ENCODE measurements at places on chromosomes 2 and 18.

DNA sequence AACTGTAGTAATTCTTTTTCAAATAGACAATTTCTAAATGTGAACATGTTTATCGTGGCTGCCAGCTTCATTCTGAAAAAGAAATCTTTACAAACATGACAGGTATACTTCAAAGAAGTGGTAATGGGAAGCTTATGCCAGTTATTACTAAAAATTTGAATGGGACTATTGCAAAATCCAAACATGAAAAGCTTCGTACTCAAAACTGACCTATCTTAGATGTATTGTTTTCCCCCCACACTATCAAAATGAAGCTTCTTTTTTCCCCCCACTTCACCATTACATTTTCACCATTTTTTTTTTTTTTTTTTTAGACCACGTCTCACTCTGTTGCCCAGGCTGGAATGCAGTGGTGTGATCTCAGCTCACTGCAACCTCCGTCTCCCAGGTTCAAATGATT lies 50.4 kb upstream of the SERTAD2 start:
- no peak for DNase-seq

DNA sequence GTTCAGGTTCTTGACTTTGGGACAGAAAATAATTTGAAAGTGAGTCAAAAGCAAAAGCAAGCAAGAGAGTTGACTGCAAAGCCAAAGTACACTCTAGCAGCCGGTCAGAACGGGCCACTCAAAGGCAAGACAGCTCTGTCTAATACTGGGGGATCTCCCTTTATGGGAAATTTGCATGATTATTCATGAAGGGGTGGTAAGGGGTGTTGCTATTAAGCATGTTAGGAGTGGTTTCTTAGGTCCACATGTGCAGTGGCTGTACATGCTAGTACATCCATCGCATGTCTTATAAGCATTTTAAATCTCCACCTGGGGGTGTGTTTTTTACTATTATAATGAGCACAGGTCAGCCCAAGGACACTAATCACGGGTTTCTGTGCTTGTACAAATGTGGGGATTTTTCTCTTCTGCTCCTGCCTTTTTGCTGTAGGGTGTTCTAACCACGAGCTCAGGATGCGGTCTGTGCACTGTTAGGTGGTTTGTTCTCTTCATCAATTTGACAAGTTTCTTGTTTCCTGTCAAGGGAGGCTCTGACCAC lies 60.2 kb upstream of the SPP2 start:
- DNase-seq, result no peak

GRCh38 chr2:121342751-121343150 lies 57.7 kb upstream of the TFCP2L1 start:
- DNase-seq, result no peak

- no peak for DNase-seq
Observed at GRCh38 chr2:38433607-38433975, 56.5 kb upstream of the ATL2 start.

DNA sequence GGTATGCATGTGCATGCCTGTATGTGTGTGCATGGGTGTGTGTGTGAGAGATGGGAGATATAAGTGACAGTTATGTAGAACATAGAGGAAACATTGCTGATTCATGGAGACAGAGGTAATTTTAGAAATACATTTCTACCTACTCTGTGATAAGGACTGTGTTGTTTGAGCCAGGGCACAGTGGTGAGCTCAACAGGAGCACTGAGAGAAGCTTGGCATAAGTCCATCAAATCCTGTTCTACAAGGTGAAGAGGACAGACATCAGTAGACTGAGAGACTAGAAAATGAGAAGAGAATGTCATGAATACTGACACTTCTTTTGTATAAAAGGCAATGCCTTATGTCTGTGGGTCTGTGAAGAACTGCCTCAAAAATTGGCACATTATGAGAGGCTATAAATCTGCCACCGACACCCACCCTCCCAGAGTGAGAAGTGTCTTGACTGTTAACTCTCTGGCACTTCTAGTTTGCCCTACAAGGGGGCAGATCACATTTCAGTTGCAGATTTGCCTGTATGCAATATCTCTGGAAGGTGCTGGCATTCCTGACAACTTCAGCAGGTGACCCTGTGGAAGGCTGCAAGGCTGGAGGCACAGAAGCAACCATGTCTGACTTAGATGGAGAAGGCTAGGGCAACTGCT lies 962.3 kb upstream of the NRXN1 start:
- no peak for DNase-seq

DNA sequence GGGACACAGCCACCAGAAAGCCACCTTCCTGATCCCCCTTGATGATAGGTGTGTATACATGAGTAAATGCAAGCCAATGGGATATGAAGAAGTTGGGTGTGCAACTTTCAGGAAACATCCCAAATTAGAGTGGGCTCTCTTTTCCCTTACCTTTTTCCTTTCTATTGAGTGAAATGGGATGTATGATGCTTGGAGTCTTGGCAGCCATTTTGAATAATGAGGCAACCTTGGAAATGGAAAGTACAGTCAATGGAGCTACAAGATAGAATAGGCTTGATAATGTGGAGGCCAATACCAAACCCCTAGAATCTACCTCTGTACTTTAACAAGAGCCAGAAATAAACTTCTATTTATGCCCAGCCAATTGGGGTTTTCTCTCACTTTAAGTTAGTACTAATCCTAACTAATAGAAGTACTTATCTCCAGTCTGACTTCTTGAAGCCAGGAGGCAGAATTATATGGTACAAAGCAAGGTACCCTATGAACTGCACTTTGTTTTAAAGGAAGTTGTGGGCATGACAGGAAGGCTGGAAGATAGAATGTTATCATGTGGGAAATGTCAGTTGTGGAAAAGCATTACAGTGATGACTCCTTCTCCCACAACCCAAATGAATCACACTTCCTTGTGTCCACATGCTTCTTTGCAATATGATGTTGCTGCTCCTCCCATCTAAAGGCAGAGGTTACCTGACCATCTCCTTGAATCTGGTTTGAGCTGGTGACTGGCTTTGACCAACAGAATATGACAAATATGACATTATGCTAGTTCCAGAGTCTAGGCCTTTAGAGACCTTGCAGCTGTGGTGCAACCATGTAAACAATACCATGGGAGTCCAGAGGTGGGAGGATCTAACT lies 12.9 kb upstream of the NABP1 start:
- no peak for DNase-seq

- no peak for DNase-seq
Observed at GRCh38 chr2:39265315-39265714, 21.5 kb upstream of the CDKL4 start.

DNA sequence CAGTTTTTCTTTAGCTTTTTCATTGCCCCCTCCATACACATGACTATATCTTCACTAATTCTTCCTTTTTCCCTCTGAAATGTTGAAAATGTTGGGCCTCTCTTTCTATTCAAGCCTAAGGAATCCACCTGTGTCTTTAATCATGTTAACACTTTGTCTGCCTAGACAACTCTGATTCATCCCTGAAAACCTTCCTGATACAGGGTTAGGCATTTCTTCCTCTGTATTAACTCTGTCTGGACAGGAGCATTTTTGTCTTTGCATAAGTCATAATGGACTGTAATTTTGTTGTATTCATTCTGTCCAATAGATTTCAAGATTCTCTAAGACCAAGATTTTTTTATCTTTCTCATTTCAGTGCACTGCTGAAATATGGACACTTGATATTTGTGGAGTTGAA lies 297.3 kb downstream of the IKZF2 start:
- DNase-seq, result no peak

- no peak for DNase-seq
Observed at GRCh38 chr2:30232801-30233130, 1.4 kb downstream of the LBH start.

GRCh38 chr18:9828506-9829396 lies 57.0 kb upstream of the TXNDC2 start:
- no peak for DNase-seq

DNA sequence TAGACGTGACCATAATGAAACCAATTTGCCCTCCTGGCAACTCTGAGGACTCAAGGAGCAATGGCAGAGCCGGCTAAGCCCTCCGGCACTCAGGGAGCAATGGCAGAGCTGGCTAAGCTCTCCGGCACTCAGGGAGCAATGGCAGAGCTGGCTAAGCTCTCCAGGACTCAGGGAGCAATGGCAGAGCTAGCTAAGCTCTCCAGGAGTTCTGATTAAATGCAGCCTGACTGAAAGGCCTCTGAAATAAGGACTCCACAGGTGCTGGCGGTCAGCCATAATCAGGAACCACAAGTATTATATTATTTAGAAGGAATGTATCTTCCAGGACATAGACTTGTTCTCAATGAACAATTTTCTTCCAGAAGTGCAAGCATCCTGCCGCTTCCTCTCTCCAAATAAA lies 65.2 kb downstream of the C2orf76 start:
- DNase-seq, result peak; percentile 30

DNA sequence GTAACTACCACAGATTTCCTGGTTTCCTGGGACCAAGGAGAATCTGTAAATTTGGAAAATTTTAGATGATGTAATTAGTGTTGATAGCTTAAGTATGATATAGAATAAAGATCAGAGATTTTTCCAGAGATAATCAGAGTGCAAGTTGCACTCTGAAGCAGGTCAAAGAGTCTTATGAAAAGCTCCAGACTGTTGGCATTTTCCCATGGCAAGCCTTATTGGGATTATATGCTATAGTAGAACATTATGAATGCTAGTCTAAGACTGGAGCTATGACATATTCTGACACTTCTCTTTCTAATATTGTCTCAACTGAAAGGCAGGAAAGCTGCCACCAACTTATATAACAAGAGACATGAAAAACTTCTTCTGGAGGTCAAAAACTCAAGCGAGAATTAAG lies 1638.3 kb upstream of the LRRTM1 start:
- no peak for DNase-seq

DNA sequence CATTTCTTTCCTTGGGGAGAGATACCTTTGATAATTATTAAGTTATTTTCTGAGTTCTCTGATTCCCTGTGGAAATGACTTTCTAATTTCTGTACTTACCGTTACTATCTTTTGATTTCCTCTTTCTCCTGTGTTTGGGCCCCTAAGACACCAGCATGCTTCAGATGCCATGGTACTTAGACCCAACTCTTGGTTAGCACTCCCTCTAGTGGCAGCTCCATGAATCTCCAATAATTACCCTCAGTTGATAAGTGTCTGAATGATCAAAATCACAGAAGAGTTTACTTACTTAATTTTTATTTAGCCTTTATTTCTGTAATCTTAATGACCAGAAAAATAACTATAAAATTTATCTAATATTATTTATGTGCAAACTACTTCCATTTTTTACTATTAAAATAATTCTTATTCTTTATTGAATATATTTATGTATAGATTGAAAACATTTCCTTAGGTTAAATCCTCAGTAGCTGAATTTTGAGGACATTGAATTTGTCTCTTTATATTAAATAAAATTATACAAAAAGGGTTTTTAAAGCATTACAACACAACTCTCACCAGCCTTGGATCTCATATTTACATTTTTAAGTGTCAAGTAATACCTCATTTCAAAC lies 300.4 kb downstream of the KCNS3 start:
- DNase-seq, result peak; percentile 65

DNA sequence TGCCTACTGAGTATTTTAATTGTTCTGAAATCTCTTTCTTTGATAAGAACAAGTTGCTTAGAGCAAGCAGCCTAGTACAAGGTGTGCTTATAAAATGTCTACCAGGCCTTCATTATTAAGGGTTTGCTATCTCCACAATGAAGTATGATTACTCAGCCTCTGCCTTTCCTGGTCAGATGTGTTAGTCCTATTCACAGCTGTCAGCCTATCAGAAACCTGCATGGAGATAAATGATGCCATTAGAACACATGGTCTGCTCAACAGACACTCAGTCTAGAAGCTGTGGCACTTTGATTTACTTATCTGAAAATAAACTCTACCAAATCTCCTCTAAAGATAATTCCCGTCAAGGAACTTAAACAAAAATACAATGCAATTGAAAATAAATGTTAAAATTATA lies 448.7 kb downstream of the ERBB4 start:
- no peak for DNase-seq

- DNase-seq, result no peak
Observed at GRCh38 chr2:42796427-42797248, 4.3 kb upstream of the HAAO start.

- DNase-seq, result no peak
Observed at GRCh38 chr2:15689654-15690053, 98.0 kb downstream of the DDX1 start.

DNA sequence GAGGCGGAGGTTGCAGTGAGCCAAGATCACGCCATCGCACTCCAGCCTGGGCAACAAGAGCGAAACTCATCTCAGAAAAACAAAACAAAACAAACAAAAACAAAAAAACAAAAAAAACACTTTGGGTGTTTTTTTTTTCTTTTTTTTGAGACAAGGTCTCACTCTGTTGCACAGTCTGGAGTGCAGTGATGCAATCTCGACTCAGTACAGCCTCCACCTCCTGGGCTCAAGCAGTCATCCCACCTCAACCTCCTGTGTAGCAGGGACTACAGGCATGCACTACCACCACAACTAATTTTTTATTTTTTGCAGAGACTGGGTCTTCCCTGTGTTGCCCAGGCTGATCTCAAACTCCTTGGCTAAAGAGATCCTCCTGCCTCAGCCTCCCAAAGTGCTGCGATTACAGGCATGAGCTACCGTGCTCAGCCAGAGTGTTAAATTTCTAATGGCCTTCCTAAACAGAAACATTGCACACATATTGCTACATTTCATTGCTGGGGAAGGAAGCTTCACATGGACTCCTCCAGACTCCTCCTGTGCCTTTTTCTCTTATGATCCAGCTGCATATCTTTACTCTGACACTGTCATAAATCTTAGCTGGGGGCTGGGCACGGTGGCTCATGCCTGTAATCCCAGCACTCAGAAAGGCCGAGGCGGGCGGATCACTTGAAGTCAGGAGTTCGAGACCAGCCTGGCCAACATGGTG lies 19.7 kb downstream of the STARD7 start:
- no peak for DNase-seq

DNA sequence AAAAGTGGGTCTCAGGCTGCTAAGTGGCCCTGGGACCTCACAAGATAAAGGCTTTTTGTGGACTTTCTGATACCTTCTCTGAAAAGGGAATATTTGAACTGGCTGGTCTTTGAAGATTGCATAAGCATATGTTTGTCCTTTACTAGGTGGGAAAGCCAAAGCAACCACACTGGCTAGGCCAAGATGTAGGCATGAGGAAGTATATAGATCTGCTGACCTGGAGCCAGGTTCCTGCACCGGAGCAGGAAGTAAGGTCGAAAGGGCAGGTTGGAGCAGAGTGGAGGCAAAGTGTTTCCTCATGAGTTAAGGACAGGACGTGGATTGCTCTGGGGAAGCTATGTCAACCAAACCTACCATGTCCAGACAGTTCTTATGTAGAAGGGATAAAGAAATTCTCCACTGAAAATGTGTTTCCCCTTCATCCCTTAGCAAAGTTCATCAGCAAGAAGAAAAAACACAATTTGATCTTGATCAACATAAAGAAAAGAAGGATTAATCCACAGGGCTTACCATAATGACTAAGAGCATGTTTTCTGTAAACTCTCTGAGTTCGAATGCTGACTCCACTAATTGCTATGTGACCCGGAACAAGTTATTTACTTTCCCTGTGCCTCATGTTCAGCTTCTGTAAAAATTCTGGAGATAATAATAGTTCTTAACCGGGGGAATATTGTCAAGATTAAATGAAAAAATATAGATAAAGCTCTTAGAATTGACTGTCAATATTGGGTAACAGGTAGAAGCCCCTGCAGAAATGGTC lies 156.1 kb upstream of the SRD5A2 start:
- no peak for DNase-seq

GRCh38 chr2:146324951-146325350 lies 1519.9 kb upstream of the ACVR2A start:
- DNase-seq, result peak; percentile 23
